HEK293T (cell line): ENCODE measurements at places on chromosomes 6 and 20.

DNA sequence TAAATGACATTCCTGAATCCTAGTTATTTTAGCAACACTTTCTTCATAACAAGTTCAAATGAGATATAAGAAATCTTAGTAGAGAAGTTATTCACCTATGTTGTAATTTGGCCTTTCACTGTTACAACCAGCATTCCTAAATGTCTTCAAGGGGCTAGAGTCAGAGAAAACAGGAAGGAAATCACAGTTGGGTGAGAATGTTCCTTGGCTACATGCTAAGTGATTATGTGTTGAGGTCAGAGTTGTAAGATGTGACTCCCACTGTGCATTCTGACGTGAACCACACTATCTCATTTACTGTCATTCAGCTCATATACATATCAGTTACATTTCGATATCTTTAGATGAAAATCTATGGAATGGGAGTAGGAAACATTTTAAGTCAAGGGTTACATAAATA is 51.0 kb upstream of the MLIP start:
- no peak for DNase-seq

GRCh38 chr6:54856129-54856528 is 9.6 kb downstream of the FAM83B start:
- DNase-seq, result no peak

- DNase-seq, result peak; percentile 80
Measured at GRCh38 chr6:84764332-84765049, at the start of gene TBX18. TSS of gene TBX18 (minus strand) at chr6:84764598. CDS start at chr6:84764181, 417 bp downstream.

GRCh38 chr20:61537239-61538182 is 285.4 kb downstream of the CDH4 start:
- no peak for DNase-seq

DNA sequence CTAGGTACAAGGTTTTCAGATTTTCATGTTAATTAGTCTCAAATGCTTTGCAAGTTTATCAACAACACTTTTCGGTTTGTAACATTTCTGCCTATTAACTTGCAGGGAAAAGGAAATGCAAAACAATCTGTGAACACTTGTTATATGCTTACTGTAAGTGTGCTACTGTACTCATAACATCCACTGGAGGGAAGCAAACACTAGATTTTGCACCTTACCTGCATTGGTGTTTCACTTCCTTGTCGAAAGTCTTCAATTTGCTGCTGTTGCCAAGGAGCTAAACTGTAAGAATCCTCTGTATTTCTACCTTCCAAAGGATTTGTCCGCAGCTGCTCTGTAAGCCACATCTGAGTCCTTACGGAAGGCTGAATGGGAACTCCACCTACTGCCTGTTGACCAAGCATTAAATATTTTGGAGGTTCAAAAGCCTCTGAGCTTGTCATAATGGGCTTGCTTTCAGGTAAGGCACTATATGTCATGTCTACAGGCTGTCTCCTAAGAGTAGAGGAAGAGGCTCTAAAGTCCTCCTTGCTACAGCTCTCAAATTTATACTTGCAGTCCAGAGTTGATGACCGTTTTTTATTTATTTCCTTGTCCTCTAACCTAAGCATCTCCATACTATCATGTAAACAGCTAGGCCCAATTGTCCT is 17.3 kb downstream of the PLN start:
- DNase-seq, result peak; percentile 20
